ENCODE measurements at places on chromosomes 4 and X.
A peak's percentile ranks its signal among the peaks of the same experiment; 100 is the strongest.

GRCh38 chr4:169070071-169070894 lies 60.2 kb upstream of the CBR4 start:
- no peak for DNase-seq

- DNase-seq = peak; percentile 41
These were observed at the start of gene IQSEC2 for GRCh38 chrX:53281321-53281822. Gene IQSEC2 (minus strand): TSS chrX:53281584.

GRCh38 chr4:15042529-15043167 lies 40.4 kb downstream of the CPEB2 start:
- DNase-seq = no peak

DNA sequence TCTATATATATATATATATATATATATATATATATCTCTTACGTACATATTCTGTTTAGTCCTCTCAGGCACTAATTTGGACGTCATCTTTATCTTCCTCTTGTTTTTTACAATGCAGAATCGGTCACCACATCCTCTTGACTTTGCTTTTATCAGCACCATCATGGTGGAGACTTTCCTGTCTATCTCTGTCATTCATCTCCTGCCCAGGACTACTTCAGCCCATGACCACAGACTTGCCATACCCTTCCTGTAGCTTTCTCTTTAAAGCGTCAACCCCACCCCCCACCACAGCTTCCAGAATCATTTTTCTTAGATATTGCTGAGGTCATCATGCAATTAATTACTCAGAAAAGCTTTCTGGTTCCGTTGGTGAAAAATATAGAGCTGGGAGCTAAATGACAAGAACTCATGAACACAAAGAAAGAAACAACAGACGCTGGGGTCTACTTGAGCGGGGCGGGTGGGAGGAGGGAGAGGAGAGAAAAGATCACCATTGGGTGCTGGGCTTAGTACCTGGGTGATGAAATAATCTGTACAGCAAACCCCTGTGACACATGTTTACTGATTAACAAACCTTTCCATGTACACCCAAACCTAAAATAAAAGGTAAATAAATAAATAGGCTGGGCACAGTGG lies 30.5 kb upstream of the PRKX start:
- no peak for DNase-seq

DNA sequence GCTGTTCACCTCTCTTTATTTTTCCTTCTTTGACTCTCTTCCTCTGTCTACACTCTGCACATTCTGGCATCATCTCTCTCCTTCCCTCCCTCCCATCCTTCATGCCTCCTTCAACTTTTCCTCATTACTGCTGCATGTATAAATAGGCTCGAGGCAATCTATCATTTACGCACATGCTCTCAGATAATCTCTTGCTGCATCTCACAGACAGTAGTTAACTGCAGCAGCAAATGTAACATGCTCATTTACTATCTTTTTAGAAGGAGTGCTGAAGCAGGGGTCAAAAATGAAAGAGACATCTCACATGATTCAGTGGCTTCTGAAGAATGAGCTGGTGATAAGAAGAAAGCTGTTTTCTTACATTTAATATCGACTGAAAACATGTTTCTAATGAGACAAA lies 127.7 kb downstream of the RASL11B start:
- no peak for DNase-seq

DNA sequence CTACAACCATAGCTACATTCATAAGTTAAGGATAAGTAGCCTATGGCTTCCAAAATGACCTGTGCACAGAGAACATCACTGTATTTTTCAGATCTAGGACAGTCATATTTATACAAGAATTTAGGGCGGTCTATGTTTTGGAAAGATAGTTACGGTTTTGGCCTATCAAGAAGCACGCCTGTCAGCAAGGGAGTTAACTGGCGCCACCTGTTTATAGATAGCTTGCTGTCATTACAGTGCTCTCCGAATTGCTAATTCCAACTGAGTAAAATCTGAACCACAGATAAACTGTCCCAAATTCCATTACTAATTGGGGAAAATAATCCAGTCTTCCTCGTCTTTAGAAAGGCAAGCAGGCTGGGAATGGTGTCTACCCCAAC lies 646 bp downstream of the ABCB7 start:
- DNase-seq = no peak

- DNase-seq = no peak
These were observed 155.2 kb downstream of the PDGFC start for GRCh38 chr4:156816360-156816755.

DNA sequence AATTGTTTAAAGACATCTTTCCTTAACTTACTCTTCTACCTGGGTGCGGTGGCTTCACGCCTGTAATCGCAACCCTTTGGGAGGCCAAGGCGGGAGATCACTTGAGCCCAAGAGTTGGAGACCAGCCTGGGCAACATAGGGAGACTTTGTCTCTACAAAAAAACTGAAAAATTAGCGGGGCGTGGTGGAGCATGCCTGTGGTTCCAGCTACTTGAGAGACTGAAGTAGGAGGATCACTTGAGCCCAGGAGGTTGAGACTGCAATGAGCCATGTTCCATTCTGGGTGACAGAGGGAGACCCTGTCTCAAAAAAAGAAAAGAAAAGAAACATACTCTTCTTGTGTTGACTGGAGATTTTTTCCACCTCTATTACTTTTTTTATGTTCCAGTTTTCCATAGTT lies 181.9 kb downstream of the RAPGEF2 start:
- DNase-seq = no peak

- DNase-seq = no peak
These were observed 104.1 kb upstream of the MCF2 start for GRCh38 chrX:139811942-139812629.

DNA sequence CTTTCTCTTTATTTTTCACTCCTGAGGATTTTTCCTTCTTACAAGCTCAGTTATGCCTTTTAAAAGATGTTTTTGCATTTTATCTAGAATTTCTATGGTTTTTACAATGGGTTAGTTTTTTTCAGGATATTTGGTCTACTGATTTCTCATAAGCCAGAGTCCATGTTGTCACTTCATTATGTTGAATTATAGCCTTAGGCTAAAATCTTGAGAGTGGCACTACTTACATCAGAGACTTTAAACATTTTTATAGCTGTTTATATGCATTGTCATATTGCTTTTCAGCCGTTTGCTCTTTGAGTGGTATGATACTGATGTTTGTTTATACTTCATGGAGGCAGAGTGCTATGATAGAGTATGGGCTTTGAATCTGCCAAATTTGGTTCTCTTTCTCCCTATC lies 36.4 kb downstream of the CXorf58 start:
- DNase-seq = no peak

GRCh38 chrX:49263631-49264030 lies 879 bp downstream of the FOXP3 start:
- DNase-seq = no peak

GRCh38 chr4:86218746-86219473 lies 140.9 kb downstream of the MAPK10 start:
- no peak for DNase-seq

DNA sequence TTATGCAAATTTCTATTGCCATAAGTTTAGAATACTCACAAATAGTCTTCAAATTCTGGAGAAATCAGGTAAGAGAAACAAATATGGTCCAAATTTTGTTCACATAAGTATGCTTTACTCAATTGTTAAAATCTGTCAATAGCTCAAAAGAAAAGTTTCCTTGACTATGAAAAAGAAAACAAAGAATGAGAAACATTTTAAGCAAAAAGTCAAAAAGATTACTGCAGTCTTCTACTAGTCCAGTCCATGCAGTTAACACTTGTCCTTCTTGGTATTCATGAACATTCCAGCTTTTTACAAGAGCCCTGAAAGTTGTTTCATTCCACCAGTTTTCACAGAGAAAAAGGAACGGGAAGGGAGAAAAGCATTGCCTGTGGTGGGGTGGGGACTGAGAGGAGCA lies 54.7 kb upstream of the ZXDA start:
- no peak for DNase-seq

DNA sequence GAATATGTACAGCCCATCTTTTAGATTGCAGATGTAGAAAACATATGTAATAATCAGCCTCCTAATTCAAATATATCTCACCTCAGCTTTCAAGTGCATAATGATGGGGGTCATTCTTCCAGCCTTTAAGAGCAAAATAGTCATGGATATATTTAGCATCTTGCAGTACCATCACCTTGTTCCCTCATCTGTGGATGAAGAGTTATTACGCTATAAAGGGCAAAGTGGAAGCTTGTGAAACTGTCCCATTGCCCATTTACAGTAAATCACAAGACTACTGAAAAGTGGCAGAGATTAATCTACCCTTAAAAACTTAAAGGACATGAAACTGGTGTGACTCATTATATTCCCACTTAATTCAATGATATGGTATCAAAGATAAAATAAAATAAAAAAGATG lies 979.7 kb upstream of the HS3ST1 start:
- DNase-seq = no peak

DNA sequence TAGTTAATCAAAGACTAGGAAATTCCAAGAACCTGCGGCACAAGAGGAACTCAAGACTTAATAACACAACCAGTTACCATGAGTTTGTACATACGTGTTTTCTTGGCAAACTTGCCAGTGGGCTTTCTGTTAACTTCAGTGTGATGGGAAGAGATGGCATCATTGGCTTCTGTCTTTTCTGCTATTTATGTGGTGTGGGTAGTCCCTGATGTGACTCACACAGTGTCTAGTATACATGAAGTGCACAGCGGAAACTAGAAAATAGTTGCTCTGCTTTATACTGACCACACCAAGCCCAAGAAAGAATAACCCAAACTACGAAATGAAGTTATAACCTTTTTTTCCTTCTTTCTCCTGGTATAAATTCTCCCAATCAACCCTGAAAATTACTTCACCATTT lies 24.5 kb downstream of the DAPP1 start:
- no peak for DNase-seq

- peak; percentile 34 for DNase-seq
These were observed 1.0 kb upstream of the DDX60 start for GRCh38 chr4:168319486-168320019.

- DNase-seq = no peak
These were observed 1181.1 kb upstream of the PCDH7 start for GRCh38 chr4:29538889-29539646.

- DNase-seq = peak; percentile 62
These were observed 81.5 kb upstream of the TEX13D start for GRCh38 chrX:124250835-124251437.

DNA sequence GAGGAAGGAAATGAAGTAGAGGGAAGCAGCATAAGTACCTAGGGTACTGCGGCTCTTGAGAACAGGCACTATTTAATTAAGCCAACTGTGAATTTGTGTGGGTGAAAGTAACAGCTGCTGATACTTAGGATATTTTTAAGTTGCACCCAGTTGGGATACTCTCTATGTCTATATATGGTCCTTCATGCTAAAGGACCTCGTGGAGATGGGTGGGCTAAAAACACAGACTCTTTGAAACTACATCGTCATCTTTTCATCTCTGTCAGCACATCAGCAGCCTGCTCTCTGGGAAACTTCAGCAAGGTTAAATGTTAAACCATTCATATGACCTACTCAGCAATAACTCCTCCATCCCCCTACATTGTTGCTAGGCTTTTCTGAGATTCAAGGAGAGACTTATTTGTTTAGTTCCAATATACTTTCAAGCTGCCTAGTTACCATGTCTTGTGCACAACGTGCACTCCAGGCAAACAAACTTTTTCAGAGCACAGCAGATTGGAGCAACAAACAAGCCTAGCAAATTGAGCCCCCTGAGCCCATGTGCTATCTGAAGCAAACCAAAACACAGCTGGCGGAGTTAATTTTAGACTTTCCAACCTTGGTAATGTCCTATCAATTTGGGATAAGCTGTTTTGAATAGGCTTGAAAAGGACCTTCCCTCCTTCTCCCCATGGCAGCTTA lies 6.2 kb upstream of the MOB1B start:
- no peak for DNase-seq

- no peak for DNase-seq
These were observed 148.0 kb upstream of the WDFY3 start for GRCh38 chr4:85114526-85114925.

DNA sequence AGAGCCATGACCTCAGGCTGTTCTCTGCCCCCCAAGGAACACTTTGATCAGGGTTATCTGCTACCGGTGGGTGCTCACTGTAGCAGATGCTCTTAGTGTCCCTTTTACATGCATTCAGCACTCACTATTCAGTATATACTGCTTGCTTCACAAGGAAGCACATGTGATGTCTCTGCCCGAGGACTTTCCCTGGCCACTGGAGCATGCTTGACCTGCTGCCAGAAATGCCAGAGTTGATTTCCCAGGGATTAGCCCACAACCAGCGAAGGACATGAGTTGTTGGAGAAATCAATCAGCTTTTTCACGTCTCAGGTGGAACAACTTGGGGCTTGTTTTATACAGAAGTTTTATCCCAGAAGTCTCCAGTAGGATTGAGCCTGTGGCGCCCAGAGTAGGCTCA lies 51.2 kb upstream of the RPS6KA3 start:
- no peak for DNase-seq
